ENCODE measurements at places on chromosomes 11 and 22. TPM values are rescaled to one million over a fixed set of nuclear protein-coding genes. Genes with fewer than 3 reads are reported as not detected.

DNA sequence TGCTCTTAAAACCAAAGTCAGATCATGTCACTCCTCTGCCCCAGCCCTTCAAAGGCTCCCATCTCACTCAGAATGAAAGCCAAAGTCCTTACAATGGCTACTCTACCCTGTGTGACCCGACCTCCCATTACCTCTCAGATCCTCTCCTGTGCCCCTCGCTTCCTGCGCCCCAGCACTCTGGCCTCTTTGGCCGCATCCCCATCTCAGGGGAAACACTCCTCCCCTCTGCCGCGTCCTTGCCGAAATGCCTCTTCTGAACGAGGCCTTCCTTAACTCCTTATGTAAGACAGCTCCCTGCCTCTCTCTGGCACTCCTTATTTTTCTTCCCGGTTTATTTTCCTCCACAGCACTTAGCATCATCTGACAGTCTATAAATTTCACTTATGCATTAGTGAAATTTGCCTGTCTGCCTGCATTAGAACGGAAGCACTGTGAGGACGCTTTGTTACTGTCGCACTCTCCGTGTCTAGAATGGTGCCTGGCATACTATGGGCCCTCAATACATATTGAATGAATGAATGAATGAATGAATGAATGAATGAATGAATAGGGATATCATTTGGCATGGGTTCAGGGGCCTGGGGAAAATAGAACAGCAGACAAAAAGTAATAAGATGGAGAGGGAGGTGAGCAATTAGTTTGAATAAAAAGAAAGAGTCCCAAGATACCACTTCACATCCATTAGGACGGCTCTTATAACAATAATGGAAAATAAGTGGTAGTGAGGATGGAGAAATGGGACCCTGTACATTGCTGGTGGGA is 137.8 kb downstream of the CEP164 start:
- no peak for DNase-seq

DNA sequence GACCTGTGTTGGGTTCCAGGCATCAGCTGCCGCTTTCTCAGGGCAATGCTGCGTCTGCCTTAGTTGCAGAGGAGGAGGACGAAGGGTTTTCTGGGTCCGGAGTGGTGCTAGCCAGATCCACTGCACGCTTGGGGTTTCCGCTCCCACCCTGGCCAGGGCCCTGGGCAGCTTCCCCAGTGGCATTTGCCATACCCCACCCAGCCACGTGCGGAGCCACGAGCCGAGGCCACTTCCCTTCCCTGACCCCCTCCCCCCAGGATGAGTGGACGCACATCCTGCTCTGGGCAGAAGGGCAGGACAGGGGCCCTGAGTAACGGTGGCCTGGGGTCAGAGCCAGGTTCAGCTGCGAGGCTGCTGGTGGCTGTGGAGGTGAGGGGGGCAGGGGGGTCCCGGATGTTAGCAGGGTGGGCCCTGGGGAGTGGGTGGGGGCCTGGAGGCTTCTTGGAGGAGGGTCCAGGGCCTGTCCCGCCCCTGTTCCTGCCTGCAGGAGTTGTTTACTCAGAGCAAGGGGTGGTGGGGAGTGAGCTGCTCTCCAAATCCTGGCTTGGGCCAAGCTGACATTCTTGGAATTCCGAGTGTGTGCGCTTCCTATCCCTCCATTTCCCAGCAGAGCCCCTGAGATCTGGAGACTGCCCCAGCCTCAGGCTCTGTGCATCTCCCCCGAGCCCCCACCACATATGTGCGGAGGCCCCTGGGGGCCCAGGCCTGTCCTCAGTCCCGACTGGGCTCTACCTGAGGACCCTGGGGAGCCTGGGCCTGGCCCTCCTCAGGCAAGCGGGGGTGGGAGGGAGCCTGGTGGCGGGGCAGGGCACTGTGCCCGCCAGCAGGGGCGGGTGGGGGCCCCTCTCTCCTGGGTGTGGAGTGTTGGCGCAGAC is 1.4 kb downstream of the TSPAN4 start:
- DNase-seq, result peak; percentile 90

Gene OR5A1
- not detected for total RNA-seq

- no peak for DNase-seq
Measured at GRCh38 chr11:130214861-130215530, 55.4 kb downstream of the ST14 start.

Gene KLHDC7B
- 1.7 TPM for total RNA-seq

Gene OR6A2
- 0.69 TPM for total RNA-seq

GRCh38 chr11:73163638-73164174 is 21.6 kb upstream of the FCHSD2 start:
- DNase-seq, result no peak

DNA sequence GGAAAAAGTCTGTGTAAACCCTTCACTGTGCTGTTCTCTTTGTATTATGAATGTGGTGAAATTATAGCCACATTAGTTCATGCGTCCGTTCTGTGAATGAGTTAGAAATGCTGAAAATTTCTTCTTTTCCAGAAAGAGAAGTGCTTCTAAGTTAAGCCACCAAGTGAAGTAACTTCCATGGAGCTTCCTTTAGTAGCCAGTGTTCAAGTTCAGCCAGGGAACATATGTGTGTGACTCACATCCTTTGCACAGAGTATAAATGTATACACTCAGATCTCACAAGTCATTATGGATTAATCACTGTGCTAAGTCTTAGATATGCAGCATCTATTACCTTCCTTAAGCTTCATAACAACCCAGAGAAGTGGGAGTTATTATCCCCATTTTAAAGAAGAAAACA is 3.1 kb upstream of the MMP8 start:
- no peak for DNase-seq

DNA sequence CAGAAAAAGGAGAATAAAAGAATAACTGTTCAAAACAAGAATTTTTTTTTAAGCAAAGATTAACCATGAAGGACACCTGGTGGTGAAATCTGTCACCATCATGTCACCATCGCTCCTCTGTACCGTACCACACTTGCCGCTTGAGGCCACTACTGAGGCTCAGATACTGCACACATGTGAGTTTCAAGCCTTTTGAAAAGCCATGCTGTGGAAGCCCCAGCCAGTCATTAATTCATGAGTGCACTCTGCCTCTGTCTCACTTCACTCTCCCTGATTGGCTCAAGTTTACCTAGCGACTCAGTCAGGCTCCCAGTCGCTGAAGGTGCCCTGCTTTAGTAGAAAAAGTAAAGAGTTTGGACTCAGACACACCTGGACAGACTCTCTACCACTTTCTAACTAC is 6.6 kb upstream of the MS4A12 start:
- DNase-seq, result peak; percentile 69

GRCh38 chr22:39433476-39434242 is 23.2 kb upstream of the MGAT3 start:
- no peak for DNase-seq
